Activated CD4-positive, CD25-positive, alpha-beta regulatory T cell (primary cell): ENCODE measurements at places on chromosomes 4 and X.

- DNase-seq, result no peak
Measured at GRCh38 chr4:127251423-127251822, 381.3 kb upstream of the INTU start.

DNA sequence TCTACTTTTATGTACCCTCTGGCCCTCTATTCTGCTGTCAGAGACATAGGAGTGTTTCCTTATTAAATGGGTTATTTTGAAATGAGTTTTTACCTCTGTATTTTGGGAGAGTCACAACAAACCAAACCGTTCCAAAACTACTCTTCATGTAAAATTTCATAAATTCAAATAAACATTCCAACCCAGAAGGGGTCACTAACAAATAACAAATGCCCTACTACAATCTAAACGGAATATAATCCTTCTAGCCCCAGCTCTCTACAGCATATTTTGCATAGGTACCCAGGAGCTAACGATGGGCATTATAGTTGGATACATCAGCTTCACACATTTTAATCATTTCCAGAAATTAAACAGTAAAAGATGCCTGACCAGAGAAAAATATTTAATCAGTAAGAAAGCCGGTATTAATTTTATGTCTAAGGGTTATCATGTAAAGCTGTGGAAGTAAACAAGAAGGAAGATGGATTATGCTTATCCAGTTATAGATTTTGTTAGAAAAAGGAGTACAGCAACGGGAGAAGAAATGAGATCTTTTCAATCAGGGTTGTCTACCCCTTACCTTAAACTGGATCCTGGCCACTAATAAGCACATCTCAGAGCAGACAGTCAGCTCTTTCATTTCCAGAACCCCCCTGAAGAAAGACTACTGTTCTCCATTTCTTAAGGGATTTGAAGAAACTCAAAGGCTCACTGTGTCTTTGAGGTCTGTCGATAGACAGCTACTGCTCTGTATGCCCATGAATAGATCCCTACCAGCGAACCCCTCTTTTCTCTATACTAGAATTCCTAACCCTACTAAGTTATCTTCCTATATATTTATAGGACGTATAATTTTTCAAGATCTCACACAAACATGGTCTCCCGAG, 1.2 kb downstream of the UGDH start:
- DNase-seq, result no peak

- DNase-seq, result no peak
Measured at GRCh38 chr4:165580351-165580905, 201.6 kb downstream of the CPE start.

DNA sequence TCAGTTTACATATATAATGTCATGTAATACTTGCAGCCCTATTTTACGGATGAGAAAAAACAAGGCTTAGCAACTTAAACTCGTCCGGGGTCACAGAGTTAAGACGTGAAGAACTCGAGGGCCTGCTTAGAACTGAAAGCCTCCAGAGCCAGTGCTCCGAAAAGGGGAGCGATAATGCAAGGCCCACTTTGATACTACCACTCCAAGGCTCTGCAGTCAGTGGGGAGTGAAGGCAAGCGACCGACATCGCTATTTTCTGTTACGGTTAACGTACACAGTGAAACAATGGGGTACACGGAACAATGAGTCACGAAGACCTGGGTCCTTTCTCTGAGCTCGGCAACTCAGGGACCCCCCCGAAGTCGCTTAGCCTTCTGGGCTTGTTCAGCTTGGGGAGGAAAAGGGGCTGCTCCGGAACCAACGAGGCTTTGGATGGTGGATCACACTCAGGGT, 965 bp downstream of the PPA2 start:
- DNase-seq, result no peak

DNA sequence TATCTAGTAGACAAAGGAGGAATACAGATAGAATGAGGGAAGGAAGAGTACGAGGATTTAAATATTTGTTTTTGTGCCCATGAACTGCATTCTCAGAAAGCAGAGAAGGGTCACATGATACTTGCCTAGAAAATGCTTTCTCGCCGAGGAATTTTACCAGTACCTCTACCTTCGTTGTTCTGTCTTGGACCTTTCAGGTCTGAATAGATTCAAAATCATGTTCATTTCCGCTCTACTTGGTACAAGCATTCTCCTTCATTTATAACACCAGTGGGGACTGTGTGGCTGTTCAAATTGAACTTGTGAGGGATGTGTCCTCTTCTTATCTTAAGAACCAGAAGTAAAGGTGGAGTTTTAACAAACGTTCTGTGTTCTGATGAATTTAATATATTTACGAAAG, 1.9 kb downstream of the USP38 start:
- no peak for DNase-seq
